ENCODE measurements at places on chromosomes 11 and 22.

DNA sequence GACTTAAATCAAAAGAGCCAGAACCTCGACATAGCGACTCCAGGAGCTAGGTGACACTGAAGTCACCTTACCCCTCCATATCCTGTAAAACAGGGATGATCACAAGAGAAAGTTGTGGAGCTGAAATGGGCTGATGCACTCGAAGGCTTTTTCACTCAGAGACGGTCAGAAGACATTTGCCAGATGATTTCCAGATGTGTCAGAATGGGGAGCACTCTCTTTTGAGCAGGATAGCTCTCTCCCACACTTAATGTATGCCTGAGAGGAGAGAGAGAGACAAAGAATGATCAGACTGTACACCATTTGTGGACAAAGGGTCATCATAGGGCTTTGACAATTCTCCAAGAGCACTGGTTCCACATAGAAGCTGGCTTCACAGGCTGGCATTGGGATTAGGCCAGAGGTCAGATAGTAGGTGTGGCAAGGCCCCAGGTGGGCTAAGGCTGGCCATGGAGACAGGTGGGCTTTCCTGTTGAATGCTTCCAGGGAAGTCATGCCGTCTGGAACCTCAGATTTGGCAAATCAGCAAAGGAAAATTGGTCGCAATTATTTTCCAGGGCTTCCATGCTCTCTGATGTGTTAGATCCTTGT, 42.3 kb upstream of the ETS1 start:
- no peak for DNase-seq

- DNase-seq, result no peak
These were observed 4.6 kb downstream of the PLA2G6 start for GRCh38 chr22:38177044-38177443.

- no peak for DNase-seq
These were observed 77.8 kb downstream of the BUD13 start for GRCh38 chr11:116694815-116695590.

DNA sequence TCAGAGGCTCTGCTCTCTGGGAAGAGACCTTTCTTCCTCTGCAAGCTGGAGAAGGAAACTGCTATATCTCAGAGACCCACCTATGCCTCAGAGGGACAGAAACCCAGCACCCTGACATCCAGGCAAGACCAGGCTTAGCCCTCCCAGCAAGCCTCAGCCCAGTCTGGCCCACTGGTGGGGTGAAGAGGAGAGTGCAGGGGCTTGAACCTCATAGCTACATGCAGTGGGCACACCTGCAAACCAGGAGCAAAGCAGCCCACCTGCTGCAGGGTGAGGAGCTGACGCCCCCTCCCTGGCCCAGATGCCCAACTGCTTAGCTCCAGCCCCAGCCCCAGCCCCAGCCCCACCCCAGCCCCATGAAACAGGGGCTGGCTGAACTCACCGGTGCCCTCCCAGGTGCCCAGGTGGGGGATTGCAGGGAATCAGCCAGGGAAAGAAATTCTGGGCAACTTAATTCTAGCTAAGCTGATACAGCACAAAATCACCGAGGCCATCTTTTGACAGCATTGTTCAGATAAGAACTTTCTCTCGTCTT, 246.8 kb downstream of the BUD13 start:
- no peak for DNase-seq
